ENCODE measurements at places on chromosomes 6 and 20.

DNA sequence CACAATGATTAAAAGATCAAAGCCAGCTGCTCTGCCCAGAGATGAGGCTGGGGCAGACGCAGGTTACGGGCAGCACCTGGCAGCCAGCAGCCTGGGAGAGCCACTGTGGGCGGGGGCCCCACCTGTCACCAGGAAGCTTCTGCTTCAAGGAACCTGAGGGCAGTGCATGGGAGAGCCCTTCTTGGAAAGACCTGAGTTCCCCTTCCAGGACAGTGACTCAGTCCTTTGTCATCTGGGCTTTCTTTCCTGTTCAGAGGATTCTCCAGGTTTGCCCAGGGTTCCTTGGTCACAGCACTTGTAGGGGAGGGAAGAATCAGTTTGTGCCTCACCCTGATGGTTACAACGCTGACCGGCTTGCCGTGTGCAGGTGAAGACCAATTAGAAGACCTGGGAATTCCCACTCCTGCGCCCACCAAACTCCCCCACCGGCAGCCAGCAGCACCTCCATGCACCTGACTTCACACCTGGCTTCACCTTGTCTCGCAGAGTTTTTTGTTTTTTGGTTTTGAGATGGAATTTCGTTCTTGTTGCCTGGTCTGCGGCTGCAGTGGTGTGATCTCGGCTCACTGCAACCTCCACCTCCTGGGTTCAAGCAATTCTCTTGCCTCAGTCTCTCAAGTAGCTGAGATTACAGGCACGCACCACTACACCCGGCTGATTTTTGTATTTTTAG lies 2.0 kb downstream of the ZBP1 start:
- no peak for DNase-seq

- DNase-seq = no peak
Observed at GRCh38 chr6:156840606-156841005, 63.4 kb downstream of the ARID1B start.

- DNase-seq = no peak
Observed at GRCh38 chr20:568097-568652, 24.6 kb upstream of the CSNK2A1 start.

DNA sequence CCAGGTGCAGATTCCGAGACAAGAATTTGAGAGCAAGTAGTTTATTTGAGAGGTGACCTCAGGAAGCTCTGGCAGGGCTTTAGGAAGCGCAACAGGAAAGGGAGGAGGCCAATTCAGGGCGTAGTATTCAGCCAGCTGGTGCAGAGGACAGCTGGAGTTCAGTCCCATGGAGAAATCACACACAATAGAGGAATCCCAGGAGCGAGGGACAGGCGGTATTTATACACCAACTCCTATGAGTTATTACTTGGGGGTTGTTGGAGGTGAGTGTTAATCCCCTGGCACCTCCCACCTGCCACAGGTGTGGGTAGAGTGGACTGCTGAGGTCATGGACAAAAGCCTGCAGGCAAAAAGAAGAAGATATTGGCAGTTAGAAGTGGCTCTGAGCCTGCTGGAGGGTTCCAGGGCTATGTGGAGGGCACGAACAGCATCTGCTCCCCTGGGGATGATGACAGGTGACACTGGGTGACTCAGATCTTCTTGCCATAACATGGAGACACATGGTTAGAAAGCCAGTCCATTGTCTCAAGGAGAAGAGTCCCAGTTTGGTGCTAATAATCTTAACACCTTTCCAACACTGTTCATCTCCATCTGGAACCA lies 13.9 kb upstream of the SULF2 start:
- DNase-seq = no peak

GRCh38 chr6:147167576-147168461 lies 36.4 kb upstream of the STXBP5 start:
- no peak for DNase-seq

DNA sequence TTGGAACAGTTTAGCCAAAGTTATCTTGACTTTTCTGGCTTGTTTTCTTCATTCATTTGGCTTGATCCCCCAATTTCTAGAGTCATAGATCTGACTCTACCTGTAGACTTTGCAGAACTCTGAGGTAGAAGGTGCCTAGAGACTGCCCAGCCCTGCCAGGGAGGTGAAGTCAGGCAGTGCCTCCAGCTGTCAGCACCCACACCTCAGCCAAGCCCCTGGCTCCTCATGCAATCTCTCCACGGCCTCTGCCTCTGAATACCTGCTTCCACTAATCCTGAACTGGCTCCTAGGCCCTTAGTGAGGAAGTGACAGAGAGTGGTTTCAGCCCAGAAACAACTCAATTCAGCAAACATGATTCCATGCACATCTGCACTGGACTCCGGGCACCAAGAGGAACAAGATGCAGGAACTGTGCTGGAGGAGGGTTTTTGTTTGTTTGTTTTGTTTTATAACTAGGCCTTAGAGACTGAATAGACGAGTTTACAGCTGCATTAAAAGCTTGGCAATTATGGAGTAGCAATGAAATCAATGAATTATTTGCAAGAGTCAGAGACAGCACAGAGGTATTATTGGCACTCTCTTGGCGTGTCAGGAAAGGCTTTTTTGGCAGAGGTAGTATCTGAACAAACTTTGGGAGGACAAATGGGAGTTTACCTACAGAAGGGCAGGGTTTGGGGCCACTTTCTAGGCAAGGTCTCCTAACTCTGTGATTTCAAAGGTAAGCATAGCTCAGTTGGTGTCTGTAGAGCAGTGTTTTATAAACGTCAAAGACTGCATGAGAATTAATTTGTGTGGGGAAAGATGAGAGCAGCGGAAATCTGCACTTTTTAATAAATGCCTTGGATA lies 25.2 kb downstream of the TGM3 start:
- no peak for DNase-seq

DNA sequence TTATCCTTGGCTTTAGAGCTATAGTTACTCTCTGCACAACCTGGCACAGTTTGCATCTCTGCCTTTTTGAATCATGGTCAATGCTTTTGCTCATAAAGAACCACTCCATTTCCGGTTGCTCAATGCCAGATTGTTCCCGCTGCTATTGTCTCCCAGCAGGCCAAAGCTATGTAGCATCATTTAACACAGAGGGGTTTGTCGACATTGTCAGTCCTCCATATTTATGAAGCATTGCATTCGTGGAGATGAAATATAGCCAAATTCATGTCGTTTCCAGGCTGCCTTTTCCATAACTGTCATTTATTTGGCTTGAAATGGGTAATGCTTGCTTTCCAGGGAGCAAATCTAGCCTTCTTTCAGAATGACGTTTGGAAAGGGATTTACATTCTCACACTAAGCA lies 598.8 kb downstream of the EPHA7 start:
- no peak for DNase-seq

- no peak for DNase-seq
Observed at GRCh38 chr6:156773476-156773875, 3.7 kb upstream of the ARID1B start.

GRCh38 chr6:53044071-53044470 lies 21.1 kb upstream of the FBXO9 start:
- DNase-seq = no peak

DNA sequence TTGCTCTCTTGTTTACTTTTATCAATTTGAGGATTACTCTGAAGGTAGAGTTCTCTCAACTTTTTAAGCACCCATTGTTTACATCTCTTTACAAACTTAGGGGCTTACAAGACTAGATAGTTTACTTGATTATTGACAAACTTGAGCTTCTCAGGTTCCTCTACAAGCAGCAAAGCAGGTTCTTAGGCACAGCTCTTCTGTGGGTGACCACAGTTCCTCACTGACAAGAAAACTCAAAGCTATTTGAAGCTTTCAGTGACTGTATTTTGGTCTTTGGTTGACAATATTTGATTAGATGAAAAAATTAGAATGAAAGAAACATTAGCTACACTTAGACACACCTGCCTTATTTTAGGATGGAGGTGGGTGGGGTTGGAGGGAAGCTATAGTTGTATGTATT lies 327.3 kb upstream of the RUNX2 start:
- no peak for DNase-seq

GRCh38 chr6:92810913-92811312 lies 608.4 kb downstream of the EPHA7 start:
- peak; percentile 48 for DNase-seq

GRCh38 chr20:63132131-63132714 lies 83.7 kb downstream of the YTHDF1 start:
- DNase-seq = no peak

DNA sequence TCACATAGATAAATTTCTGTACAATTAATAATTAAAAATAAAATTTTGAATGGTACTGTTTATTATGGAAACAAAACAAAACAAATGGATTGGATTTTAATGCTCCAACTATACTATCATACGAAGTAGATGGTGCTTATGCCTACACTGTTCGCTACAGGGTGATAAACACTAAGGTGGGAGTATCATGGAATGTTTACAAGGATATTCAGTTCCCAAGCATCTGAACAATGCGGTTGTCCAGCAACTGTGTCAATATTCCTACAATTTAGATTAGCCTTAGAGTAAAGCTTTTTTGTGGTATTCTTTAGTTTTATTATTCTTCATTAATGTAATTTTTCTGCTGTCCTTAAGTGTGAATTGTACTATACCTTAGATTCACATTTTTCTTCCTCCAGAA lies 105.1 kb downstream of the MMS22L start:
- DNase-seq = no peak

- DNase-seq = no peak
Observed at GRCh38 chr6:43817192-43817591, 47.2 kb downstream of the VEGFA start.

DNA sequence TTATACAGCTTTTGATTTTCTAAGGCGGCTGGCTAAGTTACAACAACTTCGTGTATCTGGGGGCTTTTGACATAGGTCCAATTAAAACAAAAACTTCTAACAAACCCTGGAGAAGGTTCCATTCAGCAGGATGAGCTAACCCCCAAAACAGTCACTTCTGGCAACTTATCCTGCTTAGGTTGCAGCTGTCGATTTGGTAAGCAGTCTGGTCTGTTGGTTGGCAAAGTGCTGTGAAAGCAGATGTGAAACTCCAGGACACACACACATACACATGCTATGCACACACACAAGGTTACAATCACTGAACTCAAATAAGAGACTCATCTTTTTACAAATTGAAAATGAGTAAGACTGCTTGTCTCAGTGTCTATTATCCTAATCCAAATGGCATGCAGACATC lies 119.0 kb upstream of the STMND1 start:
- no peak for DNase-seq

DNA sequence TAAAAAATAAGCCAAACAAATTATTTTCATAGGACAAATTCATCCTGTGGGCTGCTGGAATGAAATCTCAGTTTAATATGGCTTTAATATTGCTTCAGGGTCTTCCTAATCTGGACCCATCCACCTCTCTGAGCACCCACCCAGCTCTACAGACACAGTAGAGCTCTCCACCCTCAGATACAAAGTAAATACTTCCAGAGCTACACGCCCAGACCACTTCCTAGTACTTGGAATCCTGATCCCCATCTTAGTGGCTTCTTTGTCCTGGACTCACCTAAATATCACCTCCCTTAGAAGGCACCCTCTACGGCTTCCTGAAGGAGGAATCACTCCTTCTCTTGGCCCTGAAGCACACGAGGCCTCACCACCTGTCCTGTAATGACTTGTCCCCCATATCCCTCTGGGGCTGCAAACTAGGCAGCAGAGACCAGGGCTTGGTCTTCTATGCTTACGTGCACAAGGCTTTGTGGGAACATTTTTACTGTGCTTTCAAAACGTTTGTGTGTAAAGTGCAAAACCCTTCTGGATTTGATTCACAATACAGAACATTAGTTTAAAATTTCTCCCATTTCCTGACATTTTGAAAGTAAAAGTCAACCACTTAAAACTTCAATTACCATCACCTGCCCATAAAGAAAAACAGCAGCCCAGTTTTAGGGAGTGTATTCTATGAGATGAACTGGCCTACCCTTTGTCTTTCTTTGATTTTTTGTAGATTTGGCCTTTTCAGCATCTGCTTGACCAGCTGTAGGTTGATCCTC lies 2.4 kb downstream of the CTCFL start:
- DNase-seq = no peak

- DNase-seq = no peak
Observed at GRCh38 chr6:129489215-129489765, 220.7 kb downstream of the ARHGAP18 start.

- no peak for DNase-seq
Observed at GRCh38 chr6:155171747-155172449, 91.9 kb upstream of the CLDN20 start.

- DNase-seq = no peak
Observed at GRCh38 chr20:1835186-1836035, 59.8 kb upstream of the SIRPA start.

DNA sequence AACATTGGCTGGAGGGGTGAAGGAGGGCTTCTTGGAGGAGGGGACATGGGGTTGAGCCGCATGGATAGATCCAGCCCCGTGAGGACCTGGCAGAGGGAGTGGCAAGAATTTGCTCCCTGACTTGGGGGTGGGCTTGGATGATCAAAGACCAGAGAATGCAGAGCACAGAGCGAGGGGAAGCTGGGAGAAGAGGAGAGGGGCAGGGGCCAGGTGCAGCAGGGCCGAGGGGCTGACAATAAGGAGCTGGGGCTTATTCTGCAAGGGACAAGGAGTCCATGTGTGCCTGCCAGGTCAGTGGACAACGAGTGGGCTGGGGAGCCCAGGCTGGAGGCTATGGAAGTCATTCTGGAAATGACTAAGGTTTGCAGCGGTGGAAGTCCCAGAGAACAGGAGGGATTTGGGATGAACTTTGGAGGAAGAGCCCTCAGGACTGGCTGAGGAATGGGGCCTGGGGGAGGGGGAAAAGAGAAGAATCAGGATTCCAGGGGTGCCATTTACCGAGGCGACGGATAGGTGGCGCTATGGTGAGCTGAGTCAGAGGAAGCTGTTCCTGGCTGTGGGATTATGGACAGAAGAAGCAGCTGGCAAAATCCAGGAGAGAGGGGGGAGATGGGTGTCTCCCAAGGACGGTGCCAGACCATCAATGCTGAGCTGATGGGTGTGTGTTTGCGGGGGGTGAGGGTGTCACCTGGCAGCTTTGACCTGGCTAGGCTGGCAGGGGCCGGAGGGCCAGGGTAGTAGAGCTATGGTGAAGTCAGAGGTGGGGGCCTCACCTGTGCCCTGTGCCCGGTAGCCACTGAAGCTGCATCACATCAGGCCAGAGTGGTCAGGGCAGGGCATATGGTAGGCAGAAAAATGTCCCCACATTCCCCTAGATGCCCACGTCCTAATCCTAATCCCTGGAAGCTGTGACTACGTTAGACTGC lies 7.8 kb downstream of the KCNG1 start:
- peak; percentile 64 for DNase-seq

DNA sequence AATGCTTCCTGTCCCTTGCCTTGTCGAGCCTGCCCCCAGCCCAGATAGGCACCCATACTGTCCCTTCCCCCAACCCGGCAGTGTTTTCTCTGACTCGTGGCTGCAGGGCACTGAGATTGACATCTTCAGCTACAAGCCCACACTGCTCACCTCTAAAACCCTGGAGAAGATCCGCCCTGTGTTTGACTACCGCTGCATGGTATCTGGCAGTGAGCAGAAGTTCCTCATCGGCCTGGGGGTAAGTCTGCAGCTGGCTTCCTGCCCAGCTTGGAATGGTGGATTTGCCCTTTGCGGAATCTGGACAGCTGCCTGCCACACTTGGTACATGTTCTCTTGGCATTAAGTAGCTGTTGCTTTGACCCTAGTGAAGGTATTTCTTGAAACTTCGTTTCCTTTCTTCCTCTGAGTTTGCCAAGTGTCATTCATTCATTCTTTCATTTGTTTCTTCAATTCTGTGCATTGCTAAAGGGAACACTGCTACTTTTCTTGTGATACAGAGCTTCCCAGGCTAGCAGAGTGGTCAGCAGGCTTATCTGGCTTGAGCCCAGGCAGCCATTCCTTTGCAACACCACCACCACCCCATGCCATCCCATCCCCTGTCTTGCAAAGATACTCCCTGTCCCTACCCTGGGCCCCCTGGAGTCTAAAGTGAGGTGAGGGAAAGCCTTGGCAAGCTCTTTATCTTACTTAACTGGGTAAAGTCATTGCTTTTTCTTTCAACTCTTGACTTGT lies 26.2 kb downstream of the CCDC167 start:
- no peak for DNase-seq

All from COR-L47 (cell line).